Activated T-helper 17 cell treated with anti-CD3 and anti-CD28 coated beads, Interleukin-2, amount 50 U/mL, for 72 hours (primary cell): ENCODE measurements at places on chromosomes 2 and 18. TPM values are rescaled to one million over a fixed set of nuclear protein-coding genes. Genes with fewer than 3 reads are reported as not detected.

GRCh38 chr2:204669382-204669781 is 124.1 kb downstream of the PARD3B start:
- no peak for ATAC-seq

- ATAC-seq = no peak
Observed at GRCh38 chr2:224910574-224910925, 131.7 kb downstream of the DOCK10 start.

DNA sequence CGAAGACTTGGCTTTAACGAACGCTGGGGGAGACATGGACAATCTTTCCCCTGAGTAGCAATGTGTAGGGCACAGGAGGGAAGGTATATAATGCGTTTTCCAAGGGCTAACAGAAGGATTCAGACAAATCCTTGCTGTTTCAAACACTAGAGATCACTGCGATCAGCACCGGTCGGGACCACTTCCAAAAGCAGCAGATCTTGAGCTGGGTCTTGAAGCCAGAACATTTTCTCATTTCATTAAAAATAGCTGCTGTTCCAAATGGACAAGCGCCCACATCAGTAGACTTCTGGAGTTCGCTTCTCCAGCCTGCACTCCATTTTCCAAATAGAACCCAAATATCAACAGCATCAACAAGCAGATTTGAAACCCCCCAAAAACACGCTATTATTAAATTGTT is 65.1 kb upstream of the MAPRE2 start:
- no peak for ATAC-seq

- ATAC-seq = no peak
Observed at GRCh38 chr2:177325554-177325953, 61.0 kb upstream of the NFE2L2 start.

GRCh38 chr2:185738679-185739472 is at the start of gene FSIP2:
Gene FSIP2, plus strand, starts transcription at chr2:185738804. Its CDS starts 91 bp downstream, at chr2:185738895.
- ATAC-seq = peak; percentile 69

DNA sequence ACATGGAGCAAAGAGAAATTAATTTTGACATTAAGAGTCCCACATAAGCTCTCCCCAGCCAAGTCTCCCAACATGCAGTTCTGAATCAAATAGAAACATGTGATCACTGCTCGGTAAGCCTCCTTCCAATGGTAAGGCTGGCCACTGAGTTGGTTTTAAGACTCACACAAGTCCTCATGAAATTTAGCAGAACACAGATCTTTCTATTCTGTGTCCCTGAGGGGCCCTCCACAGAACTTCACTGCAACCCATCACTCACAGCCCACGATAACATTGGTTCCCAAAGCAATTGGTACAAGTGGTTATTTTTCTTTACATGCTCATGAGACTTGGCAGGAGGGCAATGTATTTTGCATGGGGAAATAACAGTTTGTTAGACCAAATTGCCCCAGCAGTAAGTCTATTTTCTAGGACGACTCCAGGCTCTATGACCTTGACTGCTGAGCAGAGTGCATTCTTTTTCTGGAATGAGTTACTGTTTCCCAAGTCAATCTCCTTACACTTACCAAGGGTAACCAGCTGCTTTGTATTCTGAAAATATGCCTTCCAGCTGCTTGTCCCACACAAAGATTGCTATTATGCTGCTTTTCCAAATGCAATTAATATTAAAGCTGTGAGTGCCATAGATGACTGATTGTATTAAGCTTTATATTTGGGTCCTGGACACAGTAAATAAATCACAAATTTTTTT is 142.3 kb upstream of the TANK start:
- no peak for ATAC-seq

GRCh38 chr2:70088598-70089219 is 1.4 kb downstream of the PCBP1 start:
- no peak for ATAC-seq

DNA sequence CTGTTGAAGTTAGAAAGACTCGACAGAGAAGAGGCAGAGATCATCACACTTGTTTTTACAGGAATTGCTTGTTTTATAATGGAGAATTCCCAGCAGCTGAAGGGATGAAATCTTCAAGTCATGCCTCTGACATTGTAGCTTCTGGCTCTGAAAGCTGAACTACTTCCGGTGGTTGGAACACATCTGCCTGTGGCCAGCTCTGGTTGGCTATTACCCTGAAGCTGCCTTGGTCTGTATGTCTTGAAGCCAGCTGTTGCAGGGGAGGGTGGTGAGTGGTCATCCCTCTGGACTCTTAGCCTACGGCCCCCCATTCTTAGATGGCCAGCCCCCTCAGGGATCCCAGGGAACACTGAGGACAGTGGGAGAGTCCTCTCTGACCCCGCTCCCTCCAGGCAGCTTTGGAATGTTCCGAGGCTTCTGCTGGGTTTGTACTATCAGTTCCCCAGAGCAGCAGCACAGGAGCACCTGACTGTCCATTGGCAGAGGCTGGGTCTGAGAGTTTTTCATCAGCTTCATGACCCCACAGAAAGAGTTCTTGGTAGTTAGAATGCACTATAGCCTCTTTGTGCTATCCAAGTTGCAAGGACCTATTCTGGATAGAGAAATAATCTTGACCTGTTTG is 87.4 kb upstream of the CAPN13 start:
- ATAC-seq = no peak

- peak; percentile 37 for ATAC-seq
Observed at GRCh38 chr18:77065221-77065981, 67.2 kb downstream of the MBP start.

DNA sequence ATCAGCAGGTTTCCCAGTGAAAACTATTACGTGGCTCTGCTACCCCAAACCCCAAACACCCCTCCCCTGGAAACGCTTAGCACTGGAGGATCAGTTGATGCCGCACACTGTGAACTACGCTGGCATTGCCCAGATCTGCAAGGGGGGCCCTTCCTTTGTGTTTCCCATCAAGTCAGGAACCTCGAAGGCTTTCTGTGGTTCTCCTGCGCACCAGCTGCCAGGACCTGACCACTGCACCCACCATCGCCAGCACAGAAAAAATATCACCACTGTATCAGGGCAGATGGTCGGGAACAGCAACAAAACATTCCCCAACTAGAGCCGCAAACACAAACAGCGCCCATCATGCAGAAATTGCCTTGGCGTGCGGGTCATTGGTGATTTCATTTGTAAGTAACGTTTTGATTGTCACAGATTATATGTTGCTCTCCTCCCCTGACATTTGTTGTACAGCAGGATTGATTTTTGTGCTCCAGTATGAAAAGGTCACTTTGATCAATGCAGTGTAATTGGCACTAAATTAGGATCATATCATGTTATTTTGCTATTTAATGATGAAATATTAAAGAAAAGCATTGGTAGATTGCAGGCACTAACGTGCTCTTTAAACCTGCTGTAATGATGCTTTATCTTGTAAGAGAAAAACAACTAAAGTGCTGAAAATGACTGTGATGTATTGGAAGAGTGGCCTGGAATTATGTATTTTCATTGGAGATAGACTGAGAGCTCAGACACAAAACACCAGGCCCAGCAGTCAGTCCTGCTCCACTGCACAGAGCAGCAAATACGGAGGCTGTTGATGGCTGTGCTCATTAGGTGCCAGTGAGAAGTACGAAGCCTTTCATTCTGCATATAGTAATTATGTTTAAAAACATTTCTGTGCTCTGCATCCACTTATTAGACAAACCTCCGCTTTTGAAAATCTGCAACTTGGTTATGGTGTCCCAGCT is 833.2 kb upstream of the SALL3 start:
- ATAC-seq = no peak

- peak; percentile 42 for ATAC-seq
Observed at GRCh38 chr2:33321876-33322483, 154.5 kb upstream of the RASGRP3 start.

- ATAC-seq = no peak
Observed at GRCh38 chr2:79627237-79627636, 114.4 kb downstream of the CTNNA2 start.

- ATAC-seq = no peak
Observed at GRCh38 chr2:48202863-48203642, 296.8 kb upstream of the FBXO11 start.

- no peak for ATAC-seq
Observed at GRCh38 chr2:198309081-198309480, 504.7 kb downstream of the PLCL1 start.

DNA sequence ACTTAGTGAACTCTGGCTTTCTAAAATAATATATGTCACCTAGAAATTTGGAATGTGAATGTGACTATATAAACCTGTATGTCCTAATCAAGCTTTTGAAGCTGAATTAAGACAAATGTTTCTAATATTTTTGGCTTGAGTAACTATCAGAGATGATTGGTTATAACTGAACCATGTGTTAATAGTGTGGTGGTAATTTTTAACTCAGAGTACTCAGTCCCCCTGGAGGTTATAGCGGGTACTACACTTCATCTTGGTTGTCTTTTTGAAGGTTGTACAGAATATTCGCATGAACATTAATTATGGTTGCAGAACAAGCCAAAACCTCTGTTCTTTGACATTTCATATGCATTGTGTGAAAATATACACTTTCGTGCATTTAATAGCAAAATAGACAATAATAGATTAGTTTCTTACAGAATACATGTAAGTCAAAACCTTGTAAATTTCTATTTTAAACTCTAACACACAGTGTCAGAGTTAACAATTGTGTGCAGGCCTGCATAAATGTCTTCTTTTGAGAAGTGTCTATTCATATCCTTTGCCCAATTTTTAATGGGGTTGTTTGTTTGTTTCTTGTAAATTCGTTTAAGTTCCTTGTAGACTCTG is 86.0 kb downstream of the OSBPL6 start:
- peak; percentile 46 for ATAC-seq

DNA sequence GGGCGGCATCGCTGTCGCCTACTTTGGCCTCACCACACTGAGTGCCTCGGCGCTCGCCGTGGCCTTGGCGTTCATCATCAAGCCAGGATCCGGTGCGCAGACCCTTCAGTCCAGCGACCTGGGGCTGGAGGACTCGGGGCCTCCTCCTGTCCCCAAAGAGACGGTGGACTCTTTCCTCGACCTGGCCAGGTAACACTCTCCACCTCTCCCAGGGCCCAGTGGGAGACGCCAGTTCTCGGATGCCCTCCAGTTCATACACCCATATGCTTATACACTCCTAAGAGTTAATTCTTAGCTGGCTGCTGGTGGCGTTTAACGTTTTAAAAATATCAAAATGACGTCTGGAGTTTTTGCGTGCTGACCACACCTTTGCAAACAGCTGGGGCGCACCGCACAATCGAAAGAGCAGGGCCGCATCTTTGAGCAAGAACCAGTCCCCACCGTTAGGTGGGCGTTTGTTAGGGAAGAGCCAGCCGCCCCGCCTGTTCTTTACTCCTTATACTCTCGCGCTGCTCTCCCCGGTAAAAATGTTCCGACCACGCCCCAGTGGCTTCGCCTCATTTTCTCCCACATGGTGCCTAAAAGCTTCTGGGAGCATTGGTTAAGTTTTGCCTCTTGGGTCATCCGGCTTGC is 899 bp downstream of the SLC1A4 start:
- peak; percentile 1 for ATAC-seq

DNA sequence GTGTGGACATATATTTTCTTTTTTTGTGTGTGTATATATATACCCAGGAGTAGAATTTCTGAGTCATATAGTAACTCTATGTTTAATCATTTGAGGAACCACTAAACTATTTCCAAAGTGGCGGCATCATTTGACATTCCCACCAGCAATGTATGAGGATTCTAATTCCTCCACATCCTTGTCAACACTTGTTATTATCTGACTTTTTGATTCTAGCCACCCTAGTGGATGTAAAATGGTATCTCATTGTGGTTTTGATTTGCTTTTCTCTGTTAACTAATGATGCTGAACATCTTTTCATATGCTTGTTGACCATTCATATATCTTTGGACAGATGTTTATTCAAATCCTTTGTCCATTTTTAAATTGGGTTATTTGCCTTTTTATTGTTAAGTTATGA is 120.3 kb downstream of the TGFA start:
- no peak for ATAC-seq

GRCh38 chr2:48295421-48295820 is 234.5 kb upstream of the STON1 start:
- ATAC-seq = no peak

- ATAC-seq = no peak
Observed at GRCh38 chr2:188524519-188525113, 232.9 kb downstream of the GULP1 start.

GRCh38 chr18:46252759-46253158 is 148.6 kb downstream of the HAUS1 start:
- no peak for ATAC-seq

DNA sequence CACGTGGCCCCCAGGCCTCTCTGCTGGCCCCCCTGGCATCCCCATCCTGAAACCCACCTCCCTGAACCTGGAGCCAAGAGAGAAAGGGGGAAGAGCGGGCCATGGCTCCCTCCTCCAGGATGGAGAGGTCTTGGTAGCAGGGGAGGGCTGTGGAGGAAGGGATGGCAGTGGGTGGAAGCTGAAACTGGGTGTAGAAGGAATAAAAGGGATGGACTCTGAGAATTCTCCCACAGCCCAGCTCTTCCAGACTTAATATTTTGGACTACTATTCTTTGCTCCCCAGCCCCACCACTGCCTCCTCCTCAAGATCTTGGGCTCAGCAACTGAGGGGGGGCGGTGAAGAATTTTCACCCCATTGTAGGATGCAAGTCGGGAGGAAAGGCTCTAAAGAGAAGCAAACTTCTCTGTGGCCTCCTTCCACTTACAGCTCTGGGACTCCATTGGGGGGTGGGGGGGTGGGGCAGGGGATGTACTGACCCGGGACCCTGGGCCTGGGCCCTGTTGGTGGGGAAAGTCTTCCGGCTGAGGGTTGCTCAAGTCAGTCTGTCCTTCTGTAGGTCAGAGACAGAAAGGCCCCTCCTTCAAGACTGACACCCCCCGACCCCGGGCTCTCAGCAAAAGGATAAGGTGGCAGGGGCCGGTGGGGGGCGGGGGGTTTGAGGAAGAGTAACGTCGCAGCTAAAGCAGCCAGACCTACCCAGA is 501 bp downstream of the TNS1 start:
- no peak for ATAC-seq

- ATAC-seq = no peak
Observed at GRCh38 chr2:162199913-162200312, 43.3 kb downstream of the FAP start.

GRCh38 chr2:55017428-55017827 is 32.8 kb downstream of the RTN4 start:
- ATAC-seq = no peak

- ATAC-seq = no peak
Observed at GRCh38 chr2:23495661-23496114, 110.7 kb downstream of the KLHL29 start.

CHST10 gene
- 9.9 TPM for total RNA-seq

IL36RN gene
- total RNA-seq = not detected

GYPC gene
- total RNA-seq = 115 TPM

ZEB2 gene
- 44.1 TPM for total RNA-seq

RFX8 gene
- 0.48 TPM for total RNA-seq

SERPINB7 gene
- not detected for total RNA-seq

DNAJC5G gene
- total RNA-seq = not detected

KCNK3 gene
- total RNA-seq = not detected

PARD6G gene
- 0.98 TPM for total RNA-seq

EFHD1 gene
- total RNA-seq = 0.71 TPM

GAD1 gene
- total RNA-seq = 7.1 TPM

ZNF396 gene
- total RNA-seq = 0.87 TPM

OTX1 gene
- not detected for total RNA-seq
